ENCODE measurements at places on chromosomes 7 and 10.

GRCh38 chr10:6516281-6516928 lies 63.7 kb downstream of the PRKCQ start:
- DNase-seq = no peak

GRCh38 chr7:911791-912480 lies 35.6 kb downstream of the GET4 start:
- no peak for DNase-seq

GRCh38 chr10:37549054-37549453 lies 308.4 kb downstream of the ZNF248 start:
- no peak for DNase-seq

DNA sequence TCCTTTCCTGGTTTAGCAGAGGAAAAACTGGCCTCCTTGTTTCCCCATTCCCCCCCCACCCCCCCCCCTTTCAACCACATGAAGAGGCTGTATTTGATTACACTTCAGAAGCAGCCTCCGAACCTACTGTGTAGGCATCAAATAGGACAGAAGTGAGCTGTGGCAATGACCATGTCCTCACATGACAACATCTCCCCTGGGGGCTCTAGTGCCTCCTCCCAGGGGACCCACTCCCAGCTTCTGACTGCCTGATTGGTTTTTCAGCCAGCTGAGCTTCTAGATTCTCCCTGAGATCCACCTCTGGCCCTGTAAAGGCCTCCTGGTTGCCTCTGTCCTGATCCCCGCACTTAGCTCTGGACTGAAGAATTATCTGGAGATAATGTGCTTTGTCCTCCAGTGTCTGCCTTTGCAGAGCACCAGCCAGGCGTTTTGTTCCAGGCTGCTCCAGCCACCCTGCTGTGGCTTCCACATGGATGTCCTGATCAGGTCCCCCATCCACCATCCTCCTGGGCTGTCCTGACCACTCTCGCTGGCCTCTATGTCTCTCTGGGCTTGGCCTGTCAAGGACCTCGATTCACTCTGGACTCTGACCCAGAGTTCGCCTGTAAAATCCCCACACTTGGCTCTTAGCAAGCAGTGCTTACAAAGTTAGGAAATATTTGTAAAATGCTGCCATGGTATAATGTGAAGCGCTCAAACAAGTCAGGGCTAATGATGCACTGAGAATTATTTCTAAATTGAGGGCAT lies 42.4 kb upstream of the TOMM7 start:
- DNase-seq = no peak

DNA sequence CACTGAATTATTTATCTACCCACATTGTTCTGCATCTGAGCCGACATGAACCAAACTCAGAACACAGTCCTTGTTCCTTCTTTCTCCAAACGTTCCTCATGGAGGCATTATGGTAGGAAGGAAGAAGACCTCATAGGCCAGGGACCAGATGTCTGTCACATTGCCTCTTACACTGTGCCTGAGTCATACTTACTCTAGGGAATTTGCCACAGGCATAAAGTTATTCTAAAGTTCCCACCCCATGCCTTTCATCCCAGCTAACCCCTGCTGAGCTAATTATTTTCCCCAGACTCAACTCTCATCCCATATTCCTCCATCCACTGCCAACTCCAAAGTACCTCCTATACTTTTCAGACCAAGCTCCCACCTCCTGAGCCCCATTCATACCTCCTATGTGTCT lies 21.2 kb downstream of the MAT1A start:
- no peak for DNase-seq

DNA sequence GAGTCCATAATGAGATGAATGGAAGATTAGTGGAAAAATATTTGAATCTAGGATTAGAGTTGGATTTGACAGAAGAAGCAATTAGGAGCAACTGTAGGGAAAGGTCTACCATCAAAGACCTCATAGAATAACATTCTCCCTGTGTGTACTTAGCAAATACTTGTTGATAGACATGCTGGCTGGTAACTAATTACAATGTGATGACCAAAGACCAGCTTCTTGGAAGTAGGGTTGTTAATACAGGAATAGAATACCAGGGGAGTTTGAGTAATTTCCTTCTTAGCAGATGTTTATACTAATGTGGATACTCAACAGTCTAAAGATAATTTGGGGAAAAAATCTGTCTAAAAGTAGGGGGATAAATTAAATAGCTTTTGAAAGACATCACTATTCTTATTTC lies 357.5 kb upstream of the BMPER start:
- DNase-seq = no peak

- DNase-seq = no peak
Observed at GRCh38 chr10:113252650-113253618, 299.9 kb upstream of the HABP2 start.

DNA sequence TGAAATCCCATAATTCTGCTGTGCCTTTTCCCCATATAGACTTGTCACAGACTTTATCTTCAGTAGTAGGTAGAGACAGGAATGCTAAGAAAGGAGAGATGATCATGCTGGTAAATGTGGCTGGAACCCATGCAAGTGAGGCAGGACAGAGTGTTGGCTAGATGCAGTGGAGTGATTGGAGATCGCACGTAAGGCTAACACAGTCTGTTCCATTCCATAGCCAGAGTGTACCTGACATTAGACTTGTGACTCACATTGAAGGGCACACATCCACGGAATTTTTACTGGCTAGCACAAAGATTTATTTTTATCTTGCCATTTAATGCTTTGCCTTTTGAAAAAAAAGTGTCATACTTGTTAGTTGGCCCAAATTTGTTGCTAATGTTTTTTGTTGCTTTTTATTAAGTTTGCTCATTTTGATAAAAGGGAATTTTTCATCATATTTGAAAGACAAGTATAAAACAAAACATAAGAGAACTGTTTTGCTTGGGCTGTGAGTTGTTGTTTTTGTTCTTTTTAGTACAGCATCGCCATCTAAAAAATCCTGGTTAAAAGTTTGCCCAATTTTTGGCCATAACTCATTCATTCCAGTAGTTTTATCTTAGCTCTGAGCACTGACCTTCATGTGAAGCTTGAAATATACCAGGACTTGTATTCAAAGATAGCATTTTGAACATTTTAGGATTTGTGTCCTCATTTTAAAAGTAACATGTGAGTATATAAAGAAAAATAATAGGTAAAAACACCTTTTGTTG lies 81.0 kb downstream of the CPED1 start:
- DNase-seq = no peak

DNA sequence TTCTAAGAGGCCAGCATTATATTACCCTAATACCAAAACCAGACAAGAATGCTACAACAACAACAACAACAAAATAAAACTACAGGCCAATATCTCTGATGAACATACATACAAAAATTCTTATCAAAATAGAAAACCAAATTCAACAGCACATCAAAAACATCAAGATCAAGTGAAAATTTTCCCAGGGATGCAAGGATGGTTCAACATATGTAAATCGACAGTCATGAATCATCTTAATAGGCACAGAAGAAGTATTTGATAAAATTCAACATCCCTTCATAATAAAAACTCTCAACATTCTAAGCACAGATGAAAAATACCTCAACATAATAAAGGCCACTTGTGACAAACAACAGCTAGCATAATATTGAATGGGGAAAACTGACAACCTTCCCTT lies 75.3 kb downstream of the JMJD1C start:
- no peak for DNase-seq

GRCh38 chr7:48180981-48181380 lies 9.7 kb downstream of the ABCA13 start:
- no peak for DNase-seq

- DNase-seq = no peak
Observed at GRCh38 chr10:36171953-36172940, 530.2 kb upstream of the FZD8 start.

- DNase-seq = no peak
Observed at GRCh38 chr7:36044101-36044892, 108.8 kb upstream of the EEPD1 start.

- no peak for DNase-seq
Observed at GRCh38 chr10:6659451-6659850, 79.4 kb upstream of the PRKCQ start.

- DNase-seq = no peak
Observed at GRCh38 chr10:27741173-27742091, 4.2 kb downstream of the MKX start.

DNA sequence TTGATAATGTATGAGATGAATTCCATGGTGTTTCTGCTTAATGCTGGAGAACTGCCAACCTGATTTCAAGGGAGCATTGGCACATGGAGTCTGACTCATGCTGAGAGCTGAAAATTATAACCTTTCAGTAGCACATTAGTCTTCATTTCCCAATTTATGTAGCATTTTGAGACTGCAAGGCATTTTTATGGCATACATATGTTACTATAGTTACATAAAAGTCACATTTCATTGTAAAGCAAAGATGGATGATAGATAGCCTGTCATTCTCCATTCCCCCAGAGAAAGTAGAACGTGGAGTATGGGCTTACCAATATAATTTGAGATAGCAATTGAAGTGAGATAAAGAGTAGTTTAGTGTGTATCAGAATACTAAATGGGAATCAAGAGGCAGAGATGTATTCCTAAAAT lies 103.1 kb downstream of the SLC16A9 start:
- DNase-seq = no peak
